NCI-H446 (cell line): ENCODE measurements at places on chromosomes 12 and 14.

- DNase-seq: no peak
Observed at GRCh38 chr14:39912192-39913100, 480.2 kb upstream of the FBXO33 start.

DNA sequence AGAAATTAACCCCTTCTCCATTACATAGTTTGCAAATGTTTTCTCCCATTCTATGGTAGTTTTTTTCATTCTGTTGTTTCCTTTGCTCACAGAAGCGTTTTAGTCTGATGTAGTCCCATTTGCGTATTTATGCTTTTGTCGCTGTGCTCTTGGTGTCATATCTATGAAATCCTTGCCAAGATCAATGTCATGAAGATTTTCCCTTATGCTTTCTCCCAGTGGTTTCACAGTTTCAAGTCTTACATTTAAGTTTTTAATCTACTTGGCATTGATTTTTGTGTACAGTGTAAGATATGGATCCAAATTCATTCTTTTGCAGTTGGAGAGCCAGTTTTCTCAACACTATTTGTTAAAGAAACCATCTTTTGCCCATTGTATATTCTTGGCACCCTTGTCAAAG, 357.6 kb downstream of the APAF1 start:
- no peak for DNase-seq

- DNase-seq: no peak
Observed at GRCh38 chr12:62426089-62426488, 40.5 kb upstream of the MON2 start.

DNA sequence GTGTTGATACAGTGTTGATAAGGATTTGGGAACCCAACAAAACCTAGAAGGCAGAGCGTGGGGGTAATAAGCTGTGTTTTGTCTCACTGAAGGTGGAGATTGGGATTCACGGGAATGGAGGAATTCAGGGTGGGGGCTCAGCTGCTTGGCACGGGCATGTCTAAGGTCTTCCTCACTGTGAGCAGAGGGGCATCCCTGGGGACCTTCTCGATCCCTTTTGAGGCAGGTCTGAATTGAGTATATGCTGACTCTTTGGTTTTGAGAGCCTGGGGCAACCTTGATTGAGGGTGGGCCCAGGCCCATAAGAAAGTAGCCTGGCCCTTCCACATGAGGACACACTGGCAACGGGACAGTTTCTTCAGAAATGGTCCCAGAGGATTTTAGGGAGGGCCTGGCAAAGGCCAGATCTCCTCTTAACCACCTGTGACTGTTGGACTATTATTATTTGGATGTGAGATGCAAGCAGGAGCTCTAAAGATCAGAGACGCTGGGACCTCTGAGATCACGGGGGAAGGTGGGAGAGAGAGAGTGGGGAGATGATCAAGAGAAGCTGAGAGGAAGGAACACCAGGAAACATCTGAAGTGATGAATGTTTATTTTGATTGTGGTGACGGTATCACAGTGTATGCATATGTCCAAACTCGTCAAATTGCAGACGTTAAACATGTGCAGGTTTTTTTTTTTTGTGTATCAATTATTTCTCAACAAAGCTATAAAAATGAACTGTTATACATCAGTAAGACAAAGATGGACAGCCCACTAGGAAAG, 48.4 kb downstream of the SMIM41 start:
- no peak for DNase-seq

- no peak for DNase-seq
Observed at GRCh38 chr12:74334780-74335179, 202.9 kb upstream of the ATXN7L3B start.

DNA sequence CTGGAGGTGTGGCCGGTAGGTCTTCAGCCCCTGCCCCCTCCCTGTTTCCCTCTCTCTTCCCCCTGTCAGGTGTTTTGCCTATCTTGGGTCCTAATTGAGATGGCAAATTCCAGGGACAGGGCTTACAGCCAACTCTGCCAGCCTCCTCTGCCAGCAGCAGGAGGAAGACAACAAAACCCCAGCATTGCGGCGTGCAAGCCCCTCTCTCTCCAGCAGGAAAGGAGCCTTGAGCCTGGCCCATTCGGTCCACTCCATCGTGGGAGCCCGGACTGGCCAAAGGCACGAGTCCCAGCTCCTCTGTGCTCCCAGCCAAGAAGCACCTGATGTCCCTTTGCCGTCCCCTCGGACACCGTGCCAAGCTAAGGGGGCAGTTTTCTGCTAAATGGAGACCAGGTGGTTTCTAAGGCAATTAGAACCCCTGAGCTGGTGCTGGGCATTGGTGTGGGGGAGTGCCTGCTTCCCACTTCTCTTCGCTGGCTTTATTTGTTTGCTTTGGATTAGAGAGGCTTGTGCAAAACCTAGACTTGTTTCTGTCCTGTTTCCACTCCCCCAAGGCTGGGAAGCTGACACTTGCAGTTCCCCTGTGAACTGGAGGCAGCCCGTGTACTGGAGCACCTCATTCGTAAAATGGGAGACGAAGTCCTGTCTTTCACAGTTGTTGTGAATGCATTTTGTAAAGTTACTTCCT, 57.1 kb upstream of the LHX5 start:
- DNase-seq: no peak

- peak; percentile 25 for DNase-seq
Observed at GRCh38 chr14:77098529-77099353, 683 bp downstream of the CIPC start.

DNA sequence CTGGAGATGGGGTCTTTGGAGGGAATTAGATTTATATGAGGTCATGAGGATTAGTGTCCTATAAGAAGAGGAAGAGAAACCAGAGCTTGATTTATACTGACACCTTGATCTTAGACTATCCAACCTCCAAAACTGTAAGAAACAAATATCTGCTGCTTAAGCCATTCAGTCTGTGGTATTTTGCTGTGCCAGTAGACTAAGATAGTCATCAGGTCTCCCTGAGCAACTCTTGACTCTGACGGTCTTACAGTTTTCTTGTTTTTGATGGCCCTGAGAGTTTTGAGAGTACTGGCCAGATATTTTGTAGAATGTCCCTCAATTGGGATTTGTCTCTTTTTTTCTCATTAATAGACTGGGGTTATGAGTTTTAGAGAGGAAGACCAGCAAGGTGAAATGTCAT, 51.7 kb downstream of the TSHR start:
- DNase-seq: no peak

GRCh38 chr12:100936661-100937060, 142.1 kb downstream of the ANO4 start:
- DNase-seq: no peak

GRCh38 chr14:55446127-55446736, 5.8 kb upstream of the TBPL2 start:
- DNase-seq: peak; percentile 89

GRCh38 chr14:91329486-91330014, 85.0 kb upstream of the GPR68 start:
- DNase-seq: no peak

GRCh38 chr12:58309806-58310205, 368.4 kb downstream of the ATP23 start:
- DNase-seq: no peak

DNA sequence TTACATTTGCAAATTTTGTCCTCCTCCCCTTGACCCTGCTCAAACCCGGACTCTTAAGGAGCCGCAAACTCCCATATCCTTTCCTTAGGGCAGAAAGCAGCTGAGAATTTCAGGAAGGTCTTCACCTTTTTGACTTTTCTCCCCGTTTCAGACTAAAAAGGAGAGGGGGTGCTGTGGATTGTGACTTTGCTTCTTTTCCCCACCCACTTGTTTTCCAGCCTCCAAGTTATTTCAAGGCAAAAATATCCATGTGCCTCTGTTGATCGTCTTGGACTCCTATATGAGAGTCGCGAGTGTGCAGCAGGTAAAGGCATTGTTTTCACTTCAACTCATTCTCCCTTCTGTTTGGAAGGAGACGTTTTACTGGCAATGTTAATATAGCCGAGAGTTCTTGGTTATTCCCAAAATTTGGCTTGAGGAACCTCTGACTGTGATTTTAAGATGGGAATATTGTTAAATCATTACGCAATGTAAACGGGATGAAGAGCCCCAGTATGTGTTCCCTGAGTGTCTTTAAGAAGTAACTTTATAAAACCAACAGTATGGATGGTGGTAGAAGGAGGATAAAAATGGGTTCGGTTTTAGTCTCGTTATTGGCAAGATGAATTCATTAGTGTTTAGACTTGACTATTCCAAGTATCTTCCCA, 663 bp downstream of the LRRK2 start:
- DNase-seq: no peak

- no peak for DNase-seq
Observed at GRCh38 chr14:93984987-93985410, 8.6 kb upstream of the ASB2 start.

- no peak for DNase-seq
Observed at GRCh38 chr12:46499226-46499625, 126.7 kb upstream of the SLC38A2 start.

- DNase-seq: no peak
Observed at GRCh38 chr12:124499190-124499753, 68.1 kb downstream of the NCOR2 start.

GRCh38 chr14:23525611-23526010, 26.0 kb downstream of the ZFHX2 start:
- DNase-seq: no peak

- DNase-seq: no peak
Observed at GRCh38 chr14:51818748-51819380, 41.5 kb upstream of the GNG2 start.

- DNase-seq: no peak
Observed at GRCh38 chr14:96888158-96888557, 91.0 kb downstream of the VRK1 start.

- DNase-seq: no peak
Observed at GRCh38 chr12:19759227-19759626, 319.9 kb downstream of the AEBP2 start.

- DNase-seq: no peak
Observed at GRCh38 chr12:132554845-132555630, 55.3 kb downstream of the LRCOL1 start.

- peak; percentile 98 for DNase-seq
Observed at GRCh38 chr12:2485681-2486080, 309.1 kb upstream of the FKBP4 start.

- DNase-seq: no peak
Observed at GRCh38 chr12:16789204-16789790, 183.3 kb upstream of the LMO3 start.

DNA sequence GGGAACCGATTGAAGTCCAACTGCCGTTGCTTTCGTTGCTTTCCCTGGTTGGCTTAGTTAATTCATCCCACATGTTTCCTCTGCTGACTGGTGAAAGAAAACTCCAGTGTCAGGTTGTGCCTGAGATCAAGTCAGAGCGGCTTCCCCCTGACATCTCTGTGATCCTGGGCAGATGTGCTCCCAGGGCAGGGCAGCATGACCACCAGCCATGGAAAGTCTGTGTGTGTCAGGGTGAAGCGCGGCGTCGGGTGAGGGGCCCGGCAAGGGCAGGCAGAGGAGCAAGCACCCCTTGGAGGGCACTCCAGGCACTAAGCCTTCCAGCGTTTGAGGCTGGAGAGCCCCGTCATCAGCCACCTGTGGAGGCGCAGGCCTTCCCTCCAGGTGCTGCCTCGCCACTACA, 54.5 kb upstream of the IGF1 start:
- DNase-seq: no peak
